ENCODE measurements at places on chromosomes 2 and 18.

DNA sequence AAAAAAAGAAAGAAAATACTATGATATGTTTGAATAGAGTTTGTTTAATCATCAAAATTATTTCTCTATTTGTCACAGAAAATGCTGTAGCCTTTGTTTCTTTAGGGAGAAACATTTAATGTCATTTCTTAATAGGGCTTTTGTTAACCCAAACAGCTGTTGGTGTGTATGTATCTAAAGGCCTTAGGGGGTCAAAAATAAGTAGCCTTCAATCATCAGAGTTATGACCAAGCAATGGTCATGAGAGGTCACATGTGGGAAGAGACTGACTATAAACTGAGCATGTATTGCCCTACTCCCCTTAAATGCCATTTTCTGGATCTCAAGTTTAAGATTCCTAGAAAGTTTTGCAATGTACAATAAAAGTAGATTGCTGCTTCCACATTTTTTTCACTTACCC, 22.7 kb downstream of the HNMT start:
- no peak for DNase-seq

DNA sequence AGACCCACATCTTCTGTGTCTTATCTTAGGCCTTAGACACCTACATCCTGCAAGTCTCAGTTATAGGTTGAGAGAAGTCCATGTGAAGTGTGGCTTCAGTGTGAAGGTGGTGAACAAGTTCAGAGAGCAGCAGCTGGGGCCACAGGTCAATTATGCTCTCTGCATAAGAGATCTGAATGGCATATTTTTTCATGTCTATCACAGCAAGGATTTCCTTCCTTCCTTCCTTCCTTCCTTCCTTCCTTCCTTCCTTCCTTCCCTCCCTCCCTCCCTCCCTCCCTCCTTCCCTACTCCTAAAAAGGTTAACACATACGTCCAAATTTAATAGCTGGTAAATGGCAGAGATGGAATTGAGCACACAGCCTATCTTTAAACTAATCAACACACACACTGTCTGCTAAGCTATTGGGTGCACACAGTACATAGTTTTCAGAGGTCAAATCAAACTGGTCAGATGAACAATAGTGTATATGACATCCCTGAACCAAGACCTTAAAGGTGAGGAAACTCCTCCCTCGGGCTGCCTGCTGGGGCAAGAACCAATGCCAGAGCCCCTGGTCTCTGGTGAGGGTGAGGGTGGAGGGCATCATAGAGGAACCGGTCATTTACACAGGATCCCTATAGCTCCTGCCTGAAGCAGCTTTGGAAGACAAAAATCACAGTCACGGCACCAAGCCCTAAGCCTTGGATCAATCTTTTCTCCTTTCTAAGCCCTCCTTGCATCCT, 240.9 kb downstream of the ICOS start:
- no peak for DNase-seq

DNA sequence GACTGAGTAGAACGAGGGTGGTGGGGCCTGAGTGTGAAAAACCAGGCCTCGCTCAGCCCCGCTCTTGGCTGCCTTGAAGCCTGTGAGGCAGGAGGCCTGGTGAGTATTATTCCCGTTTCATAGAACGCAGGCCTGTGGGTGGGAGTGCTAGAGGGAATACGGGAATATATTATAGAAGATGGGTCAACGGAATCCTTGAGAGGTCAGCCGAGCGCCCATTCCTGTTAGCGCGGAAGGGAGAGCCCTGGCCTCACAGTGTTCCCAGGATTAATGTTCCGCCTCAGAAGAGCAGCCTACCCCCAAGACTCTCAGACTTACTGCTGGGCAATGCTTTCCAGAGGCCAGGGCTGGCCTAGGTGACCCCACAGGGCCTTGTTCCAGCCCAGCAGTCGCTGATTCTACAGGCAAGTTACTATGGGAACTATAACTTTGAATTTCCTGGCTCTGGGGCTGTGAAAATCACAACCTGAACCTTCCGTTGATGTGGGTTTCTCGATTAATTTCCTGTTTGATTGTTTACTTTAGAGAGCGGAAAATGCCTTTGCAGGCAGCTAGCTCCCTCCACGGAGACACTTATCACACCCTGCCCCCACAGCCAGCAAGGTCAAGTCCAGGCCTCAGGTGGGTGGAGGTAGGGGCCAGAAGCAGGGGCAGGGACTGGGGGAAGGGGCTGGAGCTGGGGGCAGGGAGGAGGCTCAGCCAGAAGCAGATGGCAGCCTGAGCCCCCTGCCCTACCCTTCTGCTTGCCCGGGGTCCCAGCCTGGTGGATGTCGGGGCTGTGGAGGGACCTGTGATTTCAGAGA, 108.3 kb downstream of the SMAD7 start:
- DNase-seq: peak; percentile 78

DNA sequence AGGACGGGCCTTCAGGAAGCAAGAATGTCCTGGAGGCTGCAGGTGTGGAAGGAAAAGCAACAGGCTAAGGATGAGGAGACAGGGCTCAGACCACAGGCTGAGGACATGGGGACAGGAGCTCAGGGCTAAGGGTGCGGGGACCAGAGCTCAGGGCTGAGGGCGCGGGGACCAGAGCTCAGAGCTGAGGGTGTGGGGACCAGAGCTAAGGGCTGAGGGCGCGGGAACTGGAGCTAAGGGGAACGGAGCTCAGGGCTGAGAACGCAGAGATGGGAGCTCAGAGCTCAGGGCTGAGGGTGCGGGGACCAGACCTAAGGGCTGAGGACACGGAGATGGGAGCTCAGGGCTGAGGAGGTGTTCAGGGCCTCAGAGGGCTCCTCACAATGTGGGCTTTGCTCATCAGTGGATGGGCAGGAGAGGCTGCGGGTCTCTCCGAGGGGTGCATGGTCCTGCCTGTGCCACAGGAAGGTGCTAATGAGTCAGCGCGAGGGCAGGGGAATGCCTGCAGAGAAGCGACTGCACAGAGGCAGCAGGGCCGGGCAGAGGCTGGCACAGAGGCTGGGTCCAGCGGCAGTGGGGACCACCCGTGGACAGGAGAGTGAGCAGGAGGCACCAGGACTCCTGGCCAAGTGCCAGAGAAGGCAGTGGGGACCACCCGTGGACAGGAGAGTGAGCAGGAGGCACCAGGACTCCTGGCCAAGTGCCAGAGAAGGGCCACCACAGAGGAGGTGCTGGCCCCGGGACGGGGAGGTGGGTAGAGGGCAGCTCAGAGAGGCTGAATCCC, 271.7 kb downstream of the TWIST2 start:
- peak; percentile 36 for DNase-seq

DNA sequence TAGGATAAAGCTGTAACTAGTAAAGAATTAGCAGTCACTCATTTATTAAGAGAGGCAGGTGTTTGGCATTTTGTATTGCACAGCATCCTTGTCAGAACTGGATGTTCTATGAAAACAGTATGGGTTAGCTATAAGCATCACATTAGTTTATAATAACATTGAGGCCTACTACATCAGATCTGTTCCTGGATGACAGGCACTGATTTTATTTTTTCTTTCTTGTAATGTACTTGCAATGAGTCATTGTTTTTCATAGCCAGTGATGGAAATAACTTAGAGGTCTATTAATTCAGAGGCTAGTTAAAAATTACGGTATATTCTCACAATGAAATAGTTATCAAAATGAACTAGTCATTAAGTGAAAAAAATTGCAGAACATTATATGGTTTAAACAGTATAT, 13.0 kb upstream of the RMDN2 start:
- no peak for DNase-seq

DNA sequence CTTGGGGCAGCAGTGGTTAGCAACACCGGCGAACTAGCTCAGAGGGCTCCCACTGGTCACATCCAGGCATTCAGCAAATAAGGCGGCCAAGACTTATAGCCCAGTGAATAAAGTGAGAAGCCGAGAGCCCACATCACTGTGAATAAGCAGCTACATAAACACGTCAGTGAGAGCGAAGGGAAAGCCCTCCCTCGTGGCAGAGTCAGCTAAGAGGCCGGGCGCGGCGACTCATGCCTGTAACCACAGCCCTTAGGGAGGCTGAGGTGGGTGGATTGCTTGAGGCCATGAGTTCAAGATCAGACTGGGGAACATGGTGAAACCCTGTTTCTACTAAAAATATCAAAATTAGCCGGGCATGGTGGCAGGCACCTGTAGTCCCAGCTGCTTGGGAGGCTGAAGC, 5.2 kb downstream of the D2HGDH start:
- peak; percentile 72 for DNase-seq

GRCh38 chr2:36359067-36359466, 3.5 kb downstream of the CRIM1 start:
- DNase-seq: peak; percentile 37

DNA sequence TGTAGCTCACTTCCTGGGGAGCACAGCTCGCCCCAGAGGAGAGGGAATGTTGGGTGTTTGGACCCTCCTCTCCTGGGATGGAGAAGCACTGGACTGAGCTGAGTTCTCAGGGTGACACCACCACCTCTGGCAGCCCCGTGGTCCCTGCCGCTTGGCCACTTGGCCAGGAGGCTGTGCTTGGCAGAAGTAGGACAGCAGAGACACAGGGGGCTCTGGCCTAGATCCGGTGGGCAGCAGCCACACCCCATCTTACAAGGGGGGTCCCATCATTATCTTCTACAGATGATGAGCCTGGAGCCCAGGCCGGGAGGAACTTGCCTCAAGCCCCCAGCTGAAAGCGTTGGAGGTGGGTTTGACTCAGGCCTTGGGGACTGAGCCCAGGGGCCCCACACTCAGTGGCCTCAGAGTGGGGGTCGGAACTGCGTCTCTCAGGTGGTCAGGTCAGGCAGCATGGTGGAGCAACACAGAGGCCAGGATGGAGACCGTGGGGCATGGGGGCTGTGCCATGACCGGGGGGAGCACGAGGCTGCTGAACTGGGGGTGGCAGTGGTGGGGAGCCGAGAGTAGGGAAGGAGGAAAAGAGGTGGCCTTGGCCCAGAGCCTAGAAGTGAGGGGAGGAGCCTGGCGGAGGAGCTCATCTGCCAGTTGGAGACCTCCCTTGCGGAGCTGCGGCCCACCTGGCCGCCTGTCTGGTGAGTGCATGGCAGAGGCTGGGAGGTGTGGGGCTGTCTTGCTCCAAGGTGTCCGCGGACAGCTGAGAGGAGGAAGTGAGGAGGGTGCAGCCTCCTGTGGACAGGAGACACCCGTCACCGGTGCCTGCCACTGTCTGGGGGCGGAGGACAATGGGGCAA, 63.6 kb upstream of the HDAC4 start:
- DNase-seq: no peak

DNA sequence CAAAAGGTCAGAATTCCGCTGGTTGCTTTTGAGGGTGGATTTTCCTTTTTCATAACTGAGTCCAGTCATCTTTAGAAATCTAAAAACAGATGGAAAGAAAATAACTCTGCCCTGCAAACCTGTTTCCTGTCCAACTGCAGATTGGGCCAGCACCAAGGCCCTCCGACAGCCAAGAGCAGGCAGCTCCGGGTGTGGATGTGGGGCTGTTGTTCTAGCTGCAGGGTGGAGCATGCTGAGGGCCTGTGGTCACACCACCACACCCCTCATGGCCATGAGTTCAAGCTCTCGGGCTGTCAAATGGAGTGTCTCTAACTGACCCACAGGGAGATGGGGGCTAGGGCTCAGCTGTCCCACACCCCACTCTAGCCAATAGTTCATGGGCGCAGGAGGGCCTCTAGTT, 69.3 kb upstream of the BZW1 start:
- no peak for DNase-seq

GRCh38 chr18:2894131-2894840, 47.5 kb downstream of the EMILIN2 start:
- DNase-seq: no peak

DNA sequence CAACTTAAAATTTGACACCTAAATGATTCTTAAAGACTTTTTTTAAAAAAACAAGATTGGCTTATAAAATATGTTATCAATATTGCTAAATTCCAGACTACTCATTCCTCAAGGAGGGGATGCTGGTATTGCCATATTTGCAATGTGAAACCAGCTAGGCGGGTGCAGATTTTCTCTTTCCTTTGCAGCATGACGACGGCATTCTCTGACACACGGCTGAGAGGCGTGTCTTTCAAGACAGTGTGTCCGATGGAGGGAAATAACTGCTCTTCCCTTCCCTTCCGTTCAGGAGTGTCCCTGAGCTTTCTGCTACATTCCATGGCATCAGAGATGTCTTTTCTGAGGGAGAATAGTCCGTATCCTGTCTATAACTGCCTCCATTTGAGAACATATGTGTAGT, 38.2 kb upstream of the CNGA3 start:
- DNase-seq: no peak

- no peak for DNase-seq
Observed at GRCh38 chr2:100352521-100352920, 30.2 kb upstream of the LONRF2 start.

DNA sequence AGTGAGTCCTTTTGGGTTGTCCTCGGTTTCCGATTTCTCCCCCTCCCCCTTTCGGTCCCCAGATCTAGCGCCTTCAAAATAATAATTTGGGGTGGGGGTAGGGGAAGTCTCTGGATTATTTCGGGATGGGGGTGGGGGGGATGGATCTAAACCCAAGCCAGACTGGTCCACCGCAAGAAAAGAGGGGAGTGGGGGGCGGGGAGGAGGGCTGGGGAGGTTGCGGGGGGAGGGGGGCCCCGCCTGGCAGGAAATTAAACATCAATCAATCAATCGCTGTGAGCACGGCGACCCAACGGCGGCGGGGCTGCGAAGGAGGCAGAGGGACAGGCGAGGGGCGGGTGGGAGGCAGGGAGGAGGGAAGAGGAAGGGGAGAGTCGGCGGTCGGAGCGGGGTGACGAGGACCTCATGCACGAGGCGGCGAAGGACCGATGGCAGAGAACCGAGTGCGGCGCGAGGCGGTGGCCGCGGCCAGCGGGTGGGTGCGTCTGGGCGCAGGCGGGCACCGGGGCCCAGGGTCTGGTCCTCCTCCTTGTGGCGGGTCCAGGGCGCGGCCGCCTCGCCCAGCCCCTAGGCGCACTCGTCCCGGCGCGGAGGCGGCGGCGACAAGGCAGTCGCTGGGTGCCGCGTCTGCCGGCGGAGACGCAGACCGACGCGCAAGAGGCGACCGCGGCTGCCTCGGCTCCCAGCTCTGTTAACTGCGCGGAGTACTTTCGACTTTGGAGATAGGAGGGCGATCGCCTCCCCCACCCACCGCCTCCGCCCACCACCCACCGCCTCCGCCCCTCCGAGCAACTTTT, 468 bp upstream of the SATB2 start:
- peak; percentile 27 for DNase-seq
